ENCODE measurements at places on chromosomes 7 and 10.

DNA sequence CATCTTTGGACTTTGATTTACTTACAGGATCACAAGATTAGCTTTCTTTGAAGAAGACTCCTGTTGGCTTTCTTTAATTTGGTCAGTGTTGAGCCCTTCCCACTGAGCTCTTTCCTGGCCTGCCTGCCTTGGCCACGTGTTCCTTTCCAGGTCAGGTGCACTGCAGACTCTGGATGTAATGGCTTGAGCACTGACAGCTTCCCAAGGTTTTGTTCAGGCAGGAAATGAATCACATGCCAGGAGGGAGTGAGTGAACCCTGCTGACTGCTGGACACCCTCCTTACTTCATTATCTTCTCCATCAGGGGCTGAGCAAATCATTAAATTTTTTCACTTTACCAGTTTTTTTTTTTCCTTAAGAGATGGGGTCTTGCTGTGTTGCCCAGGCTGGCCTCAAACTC, 29.8 kb downstream of the SNX10 start:
- no peak for DNase-seq

DNA sequence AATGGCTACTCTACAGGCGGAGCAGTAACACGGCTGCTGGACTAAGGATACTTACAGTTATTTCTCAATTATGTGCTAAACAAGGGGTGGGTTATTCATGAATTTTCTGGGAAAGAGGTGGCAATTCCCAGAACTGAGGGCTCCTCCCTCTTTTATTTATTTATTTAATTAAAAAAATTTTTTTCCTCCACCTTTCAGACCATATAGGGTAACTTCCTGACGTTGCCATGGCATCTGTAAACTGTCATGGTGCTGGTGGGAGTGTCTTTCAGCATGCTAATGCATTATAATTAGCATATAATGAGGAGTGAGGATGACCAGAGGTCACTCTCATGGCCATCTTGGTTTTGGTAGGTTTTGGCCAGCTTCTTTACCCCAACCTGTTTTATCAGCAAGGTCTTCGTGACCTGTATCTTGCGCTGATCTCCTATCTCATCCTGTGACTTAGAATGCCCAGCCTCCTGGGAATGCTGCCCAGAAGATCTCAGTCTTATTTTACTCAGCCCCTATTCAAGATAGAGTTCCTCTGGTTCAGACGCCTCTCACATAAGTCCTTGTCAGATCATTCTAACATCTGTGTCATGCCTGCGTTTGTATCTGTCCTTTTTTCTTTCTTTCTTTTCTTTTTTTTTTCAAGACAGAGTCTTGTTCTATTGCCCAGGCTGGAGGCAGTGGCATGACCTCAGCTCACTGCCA, 15.9 kb upstream of the STOX1 start:
- DNase-seq: peak; percentile 46

DNA sequence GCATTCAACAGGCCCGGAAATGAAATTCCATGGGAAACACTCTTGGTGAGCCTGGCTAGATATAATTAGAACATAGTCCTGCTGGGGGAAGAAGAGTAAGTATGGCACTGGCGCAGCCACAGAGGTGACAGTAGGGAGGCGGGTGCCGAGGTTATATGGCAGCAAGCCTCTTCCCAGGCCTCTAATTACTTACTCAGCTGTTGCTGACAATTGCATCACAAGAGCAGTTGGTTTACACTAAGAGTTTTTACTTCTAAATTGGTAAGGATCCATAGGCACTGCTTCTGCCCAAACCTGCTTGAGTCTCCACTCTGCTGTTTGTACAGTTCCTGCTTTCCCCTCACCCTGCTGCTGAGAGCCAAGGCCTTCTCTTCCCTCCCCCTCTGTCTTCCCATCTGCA, 93.3 kb upstream of the DUSP5 start:
- DNase-seq: no peak

DNA sequence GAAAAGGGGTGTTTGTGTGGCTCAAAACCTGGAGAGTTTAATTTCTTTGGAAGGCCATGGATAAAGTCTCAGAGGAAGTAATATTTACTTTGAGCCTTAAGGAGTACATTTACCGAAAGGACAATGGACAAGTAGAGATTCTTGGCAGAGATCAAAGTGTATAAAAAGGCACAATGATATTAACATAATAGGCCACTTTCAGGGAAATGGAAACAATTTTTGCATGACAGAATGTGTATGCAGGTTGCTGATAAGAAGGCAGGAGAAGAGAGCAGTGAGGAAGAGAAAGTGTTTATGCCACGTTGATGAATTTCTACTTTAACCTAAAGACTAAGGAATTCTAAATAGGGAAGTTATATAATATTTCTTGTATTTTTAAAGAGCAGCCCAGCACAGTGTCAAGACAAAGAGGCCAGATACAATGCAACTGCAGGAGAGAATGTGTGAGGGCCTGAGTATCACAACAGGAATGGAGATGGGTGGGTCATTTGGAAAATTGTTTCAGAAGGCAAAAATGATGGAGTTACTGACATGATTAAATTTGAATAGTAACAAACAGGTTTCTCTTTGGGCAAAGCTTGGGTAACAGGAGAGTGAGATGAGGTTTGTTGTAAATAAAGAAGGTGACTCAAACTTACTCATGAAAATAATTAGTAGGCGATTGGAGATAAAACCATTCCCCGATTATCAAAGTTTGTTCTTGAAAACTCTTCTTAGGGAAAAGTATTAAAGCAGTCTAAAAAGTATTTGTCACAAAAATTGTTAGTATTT, 84.1 kb downstream of the THSD7A start:
- no peak for DNase-seq

DNA sequence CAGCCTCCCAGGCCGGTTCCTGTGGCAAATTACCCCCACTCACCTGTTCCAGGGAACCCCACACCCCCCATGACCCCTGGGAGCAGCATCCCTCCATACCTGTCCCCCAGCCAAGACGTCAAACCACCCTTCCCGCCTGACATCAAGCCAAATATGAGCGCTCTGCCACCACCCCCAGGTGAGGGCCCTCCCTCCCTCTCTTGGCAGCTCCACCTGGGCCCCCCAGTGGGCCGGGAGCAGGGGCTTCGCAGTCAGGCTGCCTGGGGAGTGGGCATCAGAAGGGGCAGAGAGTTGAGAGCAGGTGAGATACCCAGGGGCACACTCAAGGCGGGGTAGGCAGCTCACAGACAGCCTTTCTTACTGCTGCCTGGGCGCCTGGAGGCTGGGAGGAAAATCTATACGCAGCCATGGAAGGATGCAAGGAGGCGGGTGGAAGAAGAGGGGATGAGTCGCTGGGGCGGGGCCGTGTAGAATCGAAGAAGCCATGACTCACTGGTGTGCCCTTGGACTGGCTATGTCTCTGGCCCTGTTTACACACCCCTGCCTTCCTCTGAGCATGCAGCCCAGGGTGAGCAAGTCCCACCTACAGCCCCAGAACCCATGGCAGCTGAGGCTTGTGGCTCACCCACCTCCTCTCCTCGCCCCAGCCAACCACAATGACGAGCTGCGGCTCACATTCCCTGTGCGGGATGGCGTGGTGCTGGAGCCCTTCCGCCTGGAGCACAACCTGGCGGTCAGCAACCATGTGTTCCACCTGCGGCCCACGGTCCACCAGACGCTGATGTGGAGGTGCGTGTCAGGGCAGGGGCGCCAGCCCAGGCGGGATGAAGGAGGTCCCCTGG, 48.6 kb upstream of the PPIF start:
- peak; percentile 74 for DNase-seq

- DNase-seq: no peak
Measured at GRCh38 chr7:79268730-79269129, 184.7 kb downstream of the MAGI2 start.

DNA sequence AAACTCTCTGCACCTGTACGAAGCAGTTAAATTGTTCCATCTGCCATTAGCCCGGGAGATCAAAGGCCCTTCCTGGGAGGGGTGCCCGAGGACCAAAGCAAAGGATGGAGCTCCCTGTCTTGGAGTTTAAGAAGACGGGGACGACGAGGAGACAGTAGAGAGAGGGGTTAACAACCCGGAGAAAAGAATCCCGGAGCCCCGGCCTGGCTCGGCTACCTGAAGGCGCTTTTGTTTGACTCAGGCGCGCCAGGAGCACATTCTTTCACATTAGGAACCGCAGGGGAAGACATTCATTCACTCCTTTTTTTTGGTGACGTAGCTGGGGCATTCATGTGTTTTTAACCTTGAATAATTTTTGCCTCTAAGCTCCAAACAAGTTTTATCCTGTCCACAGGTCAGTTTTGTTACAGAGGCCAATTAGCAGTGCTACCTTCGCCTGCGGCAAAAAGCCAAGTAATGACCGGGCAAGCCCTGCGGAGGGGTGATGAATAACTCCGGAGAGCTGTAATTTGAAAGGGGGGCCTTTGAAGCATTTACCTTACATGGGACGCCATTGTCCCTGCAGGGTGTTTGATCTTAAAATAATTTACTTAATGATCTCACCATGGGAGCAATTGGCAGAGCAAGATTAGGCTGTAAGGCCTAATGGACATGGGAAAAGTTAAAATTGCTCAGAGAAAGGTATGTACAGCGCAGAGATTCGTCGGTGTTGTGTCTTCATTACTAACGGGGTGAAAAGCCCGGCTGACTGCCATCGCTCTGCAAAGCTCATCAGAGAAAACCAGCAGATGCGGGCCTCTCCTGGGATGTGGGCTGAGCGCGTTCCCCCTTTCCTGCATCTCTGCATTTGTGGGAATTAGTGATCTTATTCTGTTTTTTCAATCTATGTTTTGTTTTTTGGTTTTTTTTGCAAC, 258.0 kb upstream of the SP4 start:
- no peak for DNase-seq

DNA sequence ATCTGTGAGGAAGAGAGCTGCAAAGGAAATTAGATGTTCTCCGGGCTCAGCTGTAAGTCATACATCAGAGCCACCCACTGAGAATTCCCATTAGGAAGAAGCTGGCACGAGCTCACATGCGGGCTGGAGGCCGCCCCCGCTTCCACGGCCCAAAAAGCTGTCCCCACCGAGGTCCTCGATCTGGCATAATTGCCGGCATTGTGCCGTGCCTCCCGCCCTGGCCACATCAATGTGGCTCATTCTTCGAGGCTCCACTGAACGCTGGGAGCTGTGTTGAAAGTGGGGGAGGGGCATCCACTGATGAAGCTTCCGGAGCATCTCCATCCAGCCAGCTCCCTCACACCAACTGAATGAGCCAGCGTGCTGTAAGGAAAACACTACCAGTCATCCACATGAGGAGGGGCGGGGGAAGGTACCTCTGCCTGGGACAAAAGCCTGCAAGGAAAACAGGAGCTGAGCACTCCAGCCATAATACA, 173.1 kb downstream of the PTPRN2 start:
- DNase-seq: no peak

DNA sequence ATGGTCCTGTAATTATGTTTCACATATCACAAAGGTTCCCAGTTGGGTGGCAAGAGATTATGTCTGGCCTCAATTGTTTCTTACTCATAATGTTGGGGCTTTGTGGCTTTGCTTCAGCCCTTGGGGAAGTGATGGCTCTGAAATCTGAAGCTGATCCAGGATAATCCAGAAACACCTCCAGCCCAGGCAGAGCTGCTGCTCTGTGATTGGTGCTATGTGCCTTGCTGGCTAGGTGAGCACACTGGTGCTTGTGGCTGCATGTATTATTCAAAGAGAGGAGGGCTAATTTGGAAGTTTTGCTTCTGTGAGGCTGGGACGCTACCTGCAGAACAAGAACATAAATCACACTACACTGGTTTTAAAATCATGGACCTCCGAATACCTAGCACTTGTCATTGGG, 346.6 kb upstream of the MGMT start:
- DNase-seq: no peak

GRCh38 chr7:148941598-148942275, 57.6 kb upstream of the EZH2 start:
- peak; percentile 91 for DNase-seq

GRCh38 chr10:33229252-33229948, 105.1 kb downstream of the NRP1 start:
- no peak for DNase-seq

DNA sequence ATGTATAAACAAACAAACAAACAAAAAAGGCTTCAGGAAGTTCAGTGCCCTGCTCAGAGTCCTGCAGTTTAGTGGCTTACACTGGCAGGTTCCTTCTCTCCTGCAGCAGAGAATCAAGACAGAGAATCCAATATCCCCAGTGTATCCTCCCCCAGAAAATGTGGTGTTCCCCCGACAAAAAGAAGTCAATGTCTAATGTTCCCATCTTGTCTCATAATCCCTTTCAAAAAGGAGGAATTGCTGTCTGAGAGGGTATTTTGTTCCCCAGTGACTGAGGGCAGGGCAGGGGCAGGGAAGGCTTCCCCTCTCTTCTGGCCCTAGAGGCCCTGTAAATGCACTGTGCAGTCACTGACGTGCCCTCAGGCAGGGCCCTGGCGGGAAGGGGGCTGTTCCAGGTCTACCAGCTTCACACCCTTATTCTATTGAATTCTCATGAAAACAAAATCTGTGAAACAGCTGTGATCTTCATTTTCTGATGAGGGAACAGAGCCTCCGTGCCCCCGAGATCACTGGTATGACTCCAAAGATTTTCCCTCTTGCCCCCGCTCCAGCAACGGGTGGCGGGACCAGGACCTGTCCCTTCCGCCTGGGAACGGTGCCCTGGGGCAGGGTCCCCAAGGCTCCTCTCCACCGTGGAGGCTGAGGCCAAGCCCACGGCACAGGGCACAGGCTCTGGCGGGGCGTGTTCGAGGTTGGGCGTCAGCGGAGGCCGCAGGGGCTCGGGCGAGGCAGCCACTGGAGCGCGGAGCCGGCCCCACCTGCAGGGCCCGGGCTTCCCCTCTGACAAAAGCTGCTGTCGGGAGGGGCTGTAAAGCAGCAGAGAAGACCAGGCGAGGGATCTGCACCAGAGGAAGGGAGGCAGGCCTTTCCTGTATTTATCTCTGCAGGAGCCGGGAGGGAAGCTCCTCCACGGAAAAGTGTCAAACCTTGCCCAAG, 13.4 kb upstream of the WDFY4 start:
- DNase-seq: no peak

GRCh38 chr7:29105752-29106668, 40.3 kb downstream of the CPVL start:
- DNase-seq: peak; percentile 82

- DNase-seq: no peak
Measured at GRCh38 chr10:80532571-80532970, 5.1 kb upstream of the SH2D4B start.

DNA sequence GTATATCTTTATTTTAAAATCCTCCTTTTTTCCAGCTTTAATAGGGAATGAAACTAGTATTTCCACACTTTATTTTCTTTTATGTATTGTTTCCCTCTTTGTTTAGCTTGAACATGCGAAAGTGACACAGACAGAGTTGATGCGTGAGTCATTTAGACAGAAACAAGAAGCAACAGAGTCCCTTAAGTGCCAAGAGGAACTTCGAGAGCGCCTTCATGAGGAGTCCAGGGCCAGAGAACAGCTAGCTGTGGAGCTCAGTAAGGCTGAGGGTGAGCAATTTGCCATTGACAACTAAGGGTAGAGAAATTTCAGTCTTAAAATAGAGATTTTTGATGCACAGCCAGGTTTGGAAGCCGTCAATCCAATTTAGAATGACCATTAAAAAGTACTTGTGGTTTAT, 73.1 kb downstream of the CYP51A1 start:
- DNase-seq: no peak

- no peak for DNase-seq
Measured at GRCh38 chr10:58857251-58857805, 319.1 kb upstream of the PHYHIPL start.
